ELR (cell line): ENCODE measurements at places on chromosomes 2 and 18.

DNA sequence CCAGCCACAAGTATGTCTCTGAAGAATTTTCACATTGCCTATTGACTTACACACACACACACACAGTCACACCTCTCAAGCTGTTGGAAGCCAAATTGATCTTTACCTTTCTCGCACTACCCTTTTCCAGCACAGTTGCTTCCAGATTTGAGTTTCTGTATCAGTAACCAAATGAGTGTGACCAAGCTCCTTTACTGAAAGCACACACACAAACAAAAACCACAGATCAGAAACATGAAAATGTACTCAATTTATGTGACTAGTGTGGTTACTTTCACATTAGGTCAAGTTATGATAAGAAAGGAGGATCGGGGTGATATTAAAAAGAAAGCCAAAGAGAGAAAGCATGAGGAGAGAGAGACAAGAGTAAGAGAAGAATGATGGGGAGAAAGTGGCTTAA, 993.9 kb upstream of the POU3F3 start:
- no peak for DNase-seq

- DNase-seq = no peak
Observed at GRCh38 chr2:161046876-161047275, 113.4 kb upstream of the TANK start.

DNA sequence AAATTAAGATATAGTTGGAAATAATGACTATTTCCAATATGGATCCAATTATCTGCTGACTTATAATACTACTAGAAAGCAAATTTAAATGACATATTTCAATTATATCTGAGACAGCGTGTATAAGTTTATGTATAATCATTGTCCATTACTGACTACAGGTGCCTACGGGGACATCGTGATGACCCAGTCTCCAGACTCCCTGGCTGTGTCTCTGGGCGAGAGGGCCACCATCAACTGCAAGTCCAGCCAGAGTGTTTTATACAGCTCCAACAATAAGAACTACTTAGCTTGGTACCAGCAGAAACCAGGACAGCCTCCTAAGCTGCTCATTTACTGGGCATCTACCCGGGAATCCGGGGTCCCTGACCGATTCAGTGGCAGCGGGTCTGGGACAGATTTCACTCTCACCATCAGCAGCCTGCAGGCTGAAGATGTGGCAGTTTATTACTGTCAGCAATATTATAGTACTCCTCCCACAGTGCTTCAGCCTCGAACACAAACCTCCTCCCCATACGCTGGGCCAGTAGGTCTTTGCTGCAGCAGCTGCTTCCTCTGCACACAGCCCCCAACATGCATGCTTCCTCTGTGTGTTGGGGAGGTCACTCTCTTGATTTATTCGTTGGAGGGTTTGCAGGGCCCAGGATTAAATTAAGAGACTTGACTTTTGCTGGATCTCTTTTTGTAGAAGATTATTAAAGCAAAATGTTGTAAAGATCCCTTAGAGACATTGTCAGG, 194.4 kb downstream of the RPIA start:
- DNase-seq = no peak

GRCh38 chr2:206642075-206643025, at the start of gene FAM237A:
TSS of gene FAM237A (plus strand) at chr2:206642487. CDS start at chr2:206644237, 1,750 bp downstream.
- DNase-seq = peak; percentile 58
